ENCODE measurements at places on chromosomes 5 and 9.

DNA sequence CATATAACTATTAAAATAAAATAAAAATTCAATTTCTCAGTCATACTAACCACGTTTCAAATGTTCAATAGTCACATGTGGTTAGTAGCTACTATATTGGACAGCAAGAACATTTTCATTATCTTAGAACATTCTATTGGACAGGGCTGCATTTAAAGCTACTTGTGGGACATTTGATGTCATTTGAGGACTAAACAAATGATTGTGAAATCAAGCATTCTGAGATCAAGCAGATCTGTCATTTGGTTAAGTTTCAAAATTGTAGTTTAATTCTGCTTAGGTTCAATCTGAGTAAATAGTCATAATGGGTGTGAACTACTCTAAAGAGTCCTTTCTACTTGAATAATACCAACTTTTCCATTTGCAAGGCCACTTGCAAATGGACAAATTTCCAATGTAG is 226.9 kb upstream of the C9orf72 start:
- DNase-seq = no peak

- DNase-seq = no peak
Observed at GRCh38 chr9:18668944-18669343, 195.0 kb downstream of the ADAMTSL1 start.

DNA sequence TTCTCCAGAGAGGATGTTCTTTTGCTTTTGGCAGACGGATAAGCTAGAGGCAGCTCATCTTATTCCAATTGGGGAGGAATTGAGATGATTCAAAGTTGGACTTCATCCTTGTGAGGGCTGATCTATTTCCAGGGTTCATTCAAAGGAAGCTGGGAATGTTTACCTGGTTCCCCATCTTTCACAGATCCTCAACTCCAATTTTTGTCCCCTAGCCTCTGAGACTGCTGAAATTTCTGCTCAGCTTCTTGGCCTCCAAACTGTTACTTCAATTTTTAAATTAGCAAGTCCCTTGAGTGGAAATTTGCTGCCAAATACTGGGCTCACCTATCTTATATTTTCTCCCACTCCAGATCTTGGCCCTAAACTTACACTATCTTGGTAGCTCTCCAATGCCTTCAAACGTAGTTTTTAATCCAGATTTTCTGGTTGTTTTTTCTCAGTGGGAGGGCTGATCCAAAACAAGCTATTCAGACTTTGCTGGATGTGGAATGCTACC is 93.9 kb upstream of the NEK6 start:
- no peak for DNase-seq

- DNase-seq = peak; percentile 50
Observed at GRCh38 chr9:129458155-129458661, 162.7 kb downstream of the C9orf50 start.

DNA sequence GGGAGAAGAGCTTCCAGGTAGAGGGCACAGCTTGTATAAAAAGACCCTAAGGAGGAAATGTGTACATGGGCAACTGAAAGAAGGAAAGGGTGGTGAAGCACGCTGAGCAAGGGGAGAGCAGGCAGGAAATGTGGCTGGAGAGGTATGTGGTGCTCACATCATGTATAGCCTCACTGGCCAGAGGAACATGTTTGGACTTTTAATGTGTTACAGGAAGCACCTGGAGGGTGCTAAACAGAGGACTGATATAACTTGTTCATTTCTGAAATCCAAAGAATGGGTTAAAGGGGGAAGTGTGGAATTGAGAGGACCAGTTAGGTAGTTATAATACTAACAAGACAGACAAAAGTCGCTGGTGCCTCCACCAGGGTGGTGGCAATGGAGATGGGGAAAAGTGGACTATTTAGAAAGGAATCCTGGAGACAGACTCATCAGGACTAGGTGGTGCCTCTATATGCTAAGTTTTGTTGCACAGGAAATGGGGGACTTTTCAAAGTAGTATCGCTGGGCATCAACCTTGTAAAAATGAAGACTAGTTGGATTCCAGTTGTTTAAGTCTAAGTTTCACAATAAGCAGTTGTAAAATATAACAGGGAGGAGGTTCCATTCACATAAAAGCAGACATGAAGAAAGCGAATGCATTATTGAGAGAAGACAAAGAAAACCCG is 63.1 kb upstream of the CD180 start:
- DNase-seq = no peak
